ENCODE measurements at places on chromosomes 3 and 15.
A peak's percentile ranks its signal among the peaks of the same experiment; 100 is the strongest.

DNA sequence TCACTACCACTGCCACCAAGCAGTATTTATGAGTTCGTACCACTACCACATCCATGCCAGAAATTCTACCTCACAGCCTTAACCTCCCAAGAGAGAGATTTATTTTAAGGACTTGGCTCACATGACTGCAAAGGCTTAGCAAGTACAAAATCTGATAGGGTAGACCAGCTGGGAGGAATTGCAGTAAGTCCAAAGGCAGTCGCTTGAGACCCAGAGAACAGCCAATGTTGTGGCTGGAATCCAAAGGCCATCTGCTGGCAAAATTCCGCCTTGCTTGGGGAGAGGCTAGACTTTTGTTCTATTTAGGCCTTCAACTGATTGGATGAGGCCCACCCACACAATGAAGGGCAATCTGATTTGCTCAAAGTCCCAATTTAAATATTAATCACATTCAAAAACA is 101.4 kb upstream of the STT3B start:
- DNase-seq = no peak

DNA sequence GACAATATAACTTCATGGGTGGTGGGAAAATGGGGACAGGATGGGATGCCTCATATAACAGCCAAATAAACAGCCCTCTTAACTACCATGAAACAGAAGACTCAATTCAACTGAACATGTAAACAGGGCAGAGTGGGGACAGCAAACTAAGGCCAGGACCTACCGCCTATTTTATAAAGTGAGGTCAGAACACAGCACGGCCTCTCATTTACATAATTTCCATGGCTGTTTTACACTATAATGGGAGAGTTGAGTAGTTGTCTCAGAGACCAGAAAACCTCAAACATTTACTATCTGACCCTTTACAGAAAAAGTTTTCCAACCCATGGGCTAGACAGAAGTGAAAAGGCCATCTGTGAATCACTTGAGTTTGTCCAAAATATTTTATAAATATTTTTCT is 56.7 kb upstream of the SNRPA1 start:
- no peak for DNase-seq

DNA sequence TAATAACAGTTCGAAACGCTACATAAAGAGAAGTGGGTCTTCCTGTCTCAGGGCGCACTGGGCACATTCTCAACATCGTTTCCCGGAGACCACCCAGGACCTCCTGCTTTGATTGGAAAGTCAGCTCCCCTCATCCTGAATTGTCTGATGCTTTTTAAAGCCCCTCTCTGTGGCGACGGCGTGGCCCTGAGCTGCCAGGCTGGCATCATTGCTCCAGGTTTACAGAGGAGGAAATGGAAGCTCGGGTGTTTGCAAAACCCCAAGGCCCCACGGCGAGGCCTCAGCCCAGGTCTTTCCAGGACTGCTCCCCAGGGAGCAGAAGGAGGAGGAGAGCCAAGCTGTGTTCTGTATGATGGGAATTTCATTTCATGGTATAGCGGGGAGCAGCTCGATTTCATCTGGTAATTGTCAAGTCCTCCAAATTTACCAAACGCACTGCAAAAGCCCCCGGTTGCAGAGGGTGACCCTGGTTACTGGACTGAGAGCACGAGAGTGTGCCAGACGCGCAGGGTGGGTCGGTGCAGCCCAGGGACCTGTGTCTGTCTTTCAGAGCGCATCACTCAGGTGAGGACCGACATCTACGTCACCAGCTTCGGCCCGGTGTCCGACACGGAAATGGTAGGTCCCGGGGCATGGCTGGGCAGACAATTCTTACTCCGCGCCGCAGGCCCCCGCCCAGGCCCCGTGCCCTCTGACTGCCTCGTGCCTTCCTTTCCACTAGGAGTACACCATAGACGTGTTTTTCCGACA is 15.9 kb downstream of the GABRA5 start:
- DNase-seq = no peak

DNA sequence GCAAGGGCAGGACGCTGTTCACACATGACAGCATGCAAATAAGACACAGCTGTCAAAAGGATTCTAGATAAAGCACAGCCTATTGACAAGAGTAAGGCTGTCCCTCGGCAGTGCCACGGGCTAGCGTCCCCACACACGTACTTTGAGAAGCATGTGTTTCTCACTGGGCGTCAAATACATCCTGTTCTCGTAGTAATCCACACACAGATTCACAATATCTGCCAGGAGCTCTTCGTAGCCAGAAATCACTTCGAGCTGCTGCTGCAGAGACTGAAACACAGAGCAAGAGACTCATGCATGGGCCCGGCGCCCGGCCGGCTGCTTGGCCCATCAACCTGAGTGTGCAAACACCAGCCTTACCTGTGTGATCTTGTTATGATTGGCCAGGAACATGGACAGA is 41.1 kb downstream of the CYFIP1 start:
- DNase-seq = no peak

DNA sequence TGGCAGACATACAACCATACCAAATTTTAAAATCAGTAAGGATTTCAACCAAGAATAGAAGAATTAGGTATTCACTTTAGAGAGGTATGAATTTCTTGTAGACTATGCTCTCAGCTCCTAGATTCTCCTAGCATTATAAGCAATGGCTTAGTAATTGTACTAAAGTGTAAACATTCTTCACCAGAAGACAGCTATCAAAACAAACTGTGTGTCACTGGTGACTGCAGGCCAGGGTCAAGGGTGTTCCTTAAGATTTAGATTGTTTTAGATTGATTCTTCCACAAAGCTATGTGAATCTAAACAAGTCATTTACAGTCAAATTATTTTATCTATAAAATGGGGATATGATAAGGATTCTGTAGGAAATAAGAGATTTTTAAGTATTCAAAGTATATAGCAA is 23.1 kb upstream of the GP5 start:
- DNase-seq = no peak

DNA sequence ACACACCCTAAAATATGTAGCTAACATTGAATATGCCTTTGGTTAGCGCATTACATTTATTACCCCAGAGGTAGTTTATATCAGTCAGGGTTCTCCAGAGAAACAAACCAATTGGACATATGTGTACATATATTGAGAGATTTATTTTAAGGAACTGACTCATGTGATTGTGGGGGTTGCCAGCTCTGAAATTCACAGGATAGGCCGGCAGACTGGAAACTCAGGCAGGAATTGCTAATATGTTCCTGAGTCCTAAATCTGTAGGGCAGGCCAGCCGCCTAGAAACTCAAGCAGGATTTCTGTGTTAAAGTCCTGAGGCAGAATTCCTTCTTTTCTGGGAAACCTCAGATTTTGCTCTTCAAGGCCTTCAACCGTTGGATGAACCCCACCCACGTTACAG is 189.7 kb downstream of the CDIN1 start:
- no peak for DNase-seq

- DNase-seq = no peak
Observed at GRCh38 chr3:194575484-194576210, 57.6 kb downstream of the TMEM44 start.

GRCh38 chr3:127688022-127688415 is 15.3 kb downstream of the ABTB1 start:
- no peak for DNase-seq

- DNase-seq = no peak
Observed at GRCh38 chr3:7813365-7813764, 688.3 kb upstream of the LMCD1 start.

DNA sequence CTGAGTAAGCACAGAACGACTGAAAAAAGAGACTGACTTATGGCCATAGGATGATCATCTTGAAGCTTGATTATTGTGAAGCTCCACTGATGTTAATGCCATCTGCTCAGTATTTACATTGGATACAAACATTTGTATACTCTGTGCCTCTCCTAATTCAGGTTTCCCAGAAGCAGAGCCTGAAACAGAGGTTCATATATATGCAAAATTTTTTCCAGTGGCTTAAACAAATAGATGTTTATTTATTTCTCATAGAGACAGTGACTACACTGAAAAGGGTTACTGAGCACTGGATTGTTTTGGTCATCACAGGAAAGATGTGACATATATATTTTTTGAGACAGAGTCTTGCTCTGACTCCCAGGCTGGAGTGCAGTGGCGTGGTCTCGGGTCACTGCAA is 36.3 kb downstream of the SCN11A start:
- no peak for DNase-seq

- DNase-seq = no peak
Observed at GRCh38 chr3:148223266-148223665, 474.4 kb upstream of the AGTR1 start.

- DNase-seq = no peak
Observed at GRCh38 chr3:149152420-149152819, 23.0 kb downstream of the HPS3 start.

GRCh38 chr15:81296673-81297072 is 27.3 kb downstream of the STARD5 start:
- DNase-seq = peak; percentile 51

- DNase-seq = no peak
Observed at GRCh38 chr3:187799942-187800641, 54.8 kb upstream of the BCL6 start.

GRCh38 chr3:134038071-134038491 is 8.4 kb upstream of the SLCO2A1 start:
- no peak for DNase-seq

DNA sequence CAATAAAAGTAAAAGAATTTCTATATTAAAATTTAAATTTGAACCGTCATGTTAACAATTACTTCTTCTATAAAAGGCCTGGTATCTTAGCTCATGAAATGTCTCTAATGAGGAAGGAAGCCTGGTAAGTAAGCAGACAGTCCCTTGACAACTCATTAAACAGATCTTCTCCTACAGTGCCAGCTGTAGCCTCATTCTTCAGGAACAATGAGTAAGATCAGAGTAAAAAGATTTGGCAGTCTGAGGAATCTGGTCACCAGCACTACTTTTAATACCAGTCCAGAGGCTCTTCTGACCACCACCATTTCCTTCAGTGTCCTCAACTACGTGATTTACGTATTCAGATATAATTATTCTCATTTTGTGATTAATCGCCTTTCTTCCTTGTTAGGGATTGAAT is 955.0 kb upstream of the ALCAM start:
- DNase-seq = no peak

GRCh38 chr3:99875581-99875928 is 57.9 kb downstream of the CMSS1 start:
- DNase-seq = no peak

DNA sequence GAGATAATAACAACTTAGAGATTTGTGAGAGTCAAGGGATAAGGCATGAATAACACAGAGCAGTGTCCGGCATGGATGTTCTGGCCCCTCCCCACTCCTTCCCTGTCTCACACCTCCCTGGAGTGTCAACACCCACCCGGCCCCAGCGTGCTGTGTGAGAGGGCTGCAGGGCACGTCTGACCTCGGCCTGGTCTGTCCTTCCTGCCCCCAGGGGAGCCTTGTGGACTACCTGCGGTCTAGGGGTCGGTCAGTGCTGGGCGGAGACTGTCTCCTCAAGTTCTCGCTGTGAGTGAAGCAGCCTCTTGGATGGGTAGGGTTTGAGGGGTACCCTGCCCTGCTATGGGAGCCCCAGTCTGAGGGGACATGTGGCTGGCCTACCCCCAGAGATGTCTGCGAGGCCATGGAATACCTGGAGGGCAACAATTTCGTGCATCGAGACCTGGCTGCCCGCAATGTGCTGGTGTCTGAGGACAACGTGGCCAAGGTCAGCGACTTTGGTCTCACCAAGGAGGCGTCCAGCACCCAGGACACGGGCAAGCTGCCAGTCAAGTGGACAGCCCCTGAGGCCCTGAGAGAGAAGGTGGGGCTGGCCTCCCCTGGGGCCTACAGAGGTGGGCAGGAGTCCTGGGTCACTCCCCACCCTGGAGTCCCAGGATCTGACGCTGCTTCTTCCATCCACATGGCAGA is 11.2 kb upstream of the LMAN1L start:
- DNase-seq = no peak

DNA sequence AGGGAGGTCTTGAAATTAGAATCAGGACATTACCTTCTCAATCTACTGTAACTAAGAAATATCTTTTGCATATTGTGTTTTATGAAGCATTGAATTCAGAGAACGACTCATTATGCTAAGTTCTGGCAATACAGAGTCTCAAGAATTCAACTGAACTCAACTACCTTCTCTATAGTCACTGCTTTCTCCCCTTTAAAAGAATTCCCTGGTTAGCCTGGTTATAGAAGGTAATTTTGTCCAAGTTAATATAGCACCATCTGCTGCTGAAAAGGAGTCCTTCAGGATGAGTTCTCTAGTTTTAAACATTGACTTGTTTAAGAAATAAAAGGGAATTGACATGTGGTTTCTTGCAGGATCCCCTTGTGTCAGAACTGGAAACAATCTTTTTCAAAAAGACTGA is 60.2 kb downstream of the IL16 start:
- DNase-seq = no peak

DNA sequence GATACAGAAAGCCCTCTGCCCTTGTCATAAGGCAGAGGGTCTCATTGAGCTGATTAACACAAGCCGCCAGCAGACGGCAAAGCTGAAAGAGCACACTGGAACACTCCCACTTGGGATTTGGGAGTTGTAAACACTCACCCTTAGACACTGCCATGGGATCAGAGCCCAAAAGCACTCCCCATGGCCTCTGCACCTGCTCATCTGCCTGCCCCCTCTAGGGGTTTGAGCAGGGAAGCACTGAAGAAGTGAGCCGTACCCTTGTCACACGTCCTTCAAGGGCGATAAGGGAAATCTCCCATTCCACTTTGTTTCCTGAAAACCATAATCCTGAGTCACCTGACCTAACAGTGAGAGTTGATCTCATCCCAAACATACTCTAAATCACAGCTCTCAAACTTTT is 14.7 kb downstream of the FSIP1 start:
- no peak for DNase-seq

DNA sequence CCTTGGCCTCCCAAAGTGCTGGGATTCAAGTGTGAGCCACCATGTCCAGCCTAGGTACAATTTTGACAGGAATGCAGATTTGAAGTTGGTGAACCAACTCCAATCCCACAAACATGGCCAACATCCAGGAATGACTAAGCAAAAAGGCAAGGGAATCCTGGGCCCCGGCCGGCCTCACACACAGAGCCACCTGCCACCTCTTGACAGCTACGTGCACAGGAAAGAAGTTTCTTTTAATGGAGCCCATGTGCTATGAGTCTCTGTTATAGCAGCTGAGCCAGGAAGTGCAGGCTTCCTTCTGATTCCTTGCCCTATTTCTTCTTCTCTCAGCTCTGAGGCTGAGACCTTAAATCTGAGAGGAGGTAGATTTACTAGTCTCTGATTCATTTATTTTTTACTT is 8.8 kb downstream of the TMEM40 start:
- no peak for DNase-seq

GRCh38 chr3:178518660-178519396 is 17.4 kb upstream of the KCNMB2 start:
- DNase-seq = no peak

GRCh38 chr3:142604940-142605339 is 8.7 kb downstream of the PLS1 start:
- no peak for DNase-seq

DNA sequence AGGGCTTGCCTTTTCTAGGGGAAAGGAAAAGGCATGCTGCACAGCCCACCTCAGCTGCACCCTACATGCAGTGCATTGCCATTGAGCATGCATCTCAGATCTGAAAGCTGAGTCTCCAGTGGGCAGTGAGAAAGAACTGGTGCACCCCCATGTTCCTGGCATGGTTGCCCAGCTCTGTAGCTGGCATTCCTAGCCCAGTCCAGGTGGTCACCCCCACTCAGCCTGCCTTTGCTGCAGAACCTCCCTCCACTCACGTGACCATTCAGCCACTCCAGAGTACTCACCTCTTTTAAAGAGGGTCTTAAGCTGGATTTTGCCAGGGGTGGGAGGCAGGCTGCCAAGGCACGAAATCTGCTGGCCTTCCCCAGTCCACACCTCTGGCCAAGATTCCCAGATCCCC is 208.6 kb upstream of the TOPAZ1 start:
- no peak for DNase-seq

Data from stimulated activated CD8-positive, alpha-beta memory T cell treated with anti-CD3 and anti-CD28 coated beads, Interleukin-4, amount 100 ng/mL, for 1 hour (primary cell).